Hepatocyte (in vitro differentiated cells): ENCODE measurements at places on chromosomes 11 and 22.

- H3K4me3 ChIP-seq: no peak overlapping the region
- no peaks in the 10 kb centered on the region for H3K36me3 ChIP-seq
- peaks cover 7% of the 10 kb centered on the region for H3K4me1 ChIP-seq
- no peak overlapping the region for H3K27ac ChIP-seq
- H3K27me3 ChIP-seq: no peaks in the 10 kb centered on the region
Measured at GRCh38 chr11:122743097-122743741, 87.7 kb downstream of the UBASH3B start.

- H3K27ac ChIP-seq: no peak overlapping the region
- no peak overlapping the region for H3K4me3 ChIP-seq
- H3K4me1 ChIP-seq: no peaks in the 10 kb centered on the region
- H3K27me3 ChIP-seq: no peaks in the 10 kb centered on the region
- no peaks in the 10 kb centered on the region for H3K36me3 ChIP-seq
Measured at GRCh38 chr11:3180869-3181268, 15.8 kb upstream of the OSBPL5 start.

DNA sequence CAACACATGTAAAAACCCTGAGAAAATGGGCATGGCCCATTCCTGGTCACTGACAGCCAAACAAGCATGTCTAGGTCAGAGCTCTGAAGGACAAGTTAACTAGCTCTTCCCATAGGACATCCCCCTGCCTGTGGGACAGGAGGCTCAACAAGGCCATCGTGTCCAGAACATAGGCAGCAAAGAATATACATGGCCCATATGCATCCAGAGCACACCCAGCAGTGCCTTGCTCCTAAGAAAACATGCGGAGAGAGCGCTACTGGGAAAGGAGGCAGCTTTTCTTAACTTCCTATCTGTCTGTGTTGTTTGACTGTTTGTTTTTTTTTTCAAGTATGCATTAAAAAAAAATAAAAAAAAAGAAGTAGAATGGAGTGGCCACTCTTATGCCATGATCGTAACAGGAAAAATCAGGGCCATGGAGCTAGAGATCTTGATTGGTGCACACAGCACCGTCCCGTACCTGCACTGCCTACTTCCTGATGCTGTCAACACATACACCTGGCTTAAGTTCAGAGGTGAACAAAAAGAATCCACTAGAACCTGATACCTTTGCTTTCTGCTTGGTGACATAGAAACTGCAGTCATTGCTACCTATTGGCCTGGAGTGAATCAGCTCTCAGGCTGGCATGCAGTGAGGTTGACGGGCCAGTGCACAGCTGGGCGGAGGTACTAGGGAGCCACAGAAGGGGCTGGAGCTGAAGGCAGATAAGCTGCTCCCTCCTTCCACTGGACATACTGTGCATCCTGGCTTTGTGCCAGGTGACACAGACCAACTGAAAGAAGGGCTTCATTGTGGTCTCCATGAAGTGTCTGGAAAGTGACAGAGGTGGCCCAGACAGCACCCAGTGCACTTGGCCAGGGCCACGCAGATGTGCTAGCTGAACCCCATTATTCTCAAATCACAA, 11.9 kb downstream of the UFD1 start:
- H3K36me3 ChIP-seq: no peaks in the 10 kb centered on the region
- no peaks in the 10 kb centered on the region for H3K4me1 ChIP-seq
- H3K27me3 ChIP-seq: no peaks in the 10 kb centered on the region
- no peak overlapping the region for H3K4me3 ChIP-seq
- DNase-seq: no peak
- no peak overlapping the region for H3K27ac ChIP-seq

DNA sequence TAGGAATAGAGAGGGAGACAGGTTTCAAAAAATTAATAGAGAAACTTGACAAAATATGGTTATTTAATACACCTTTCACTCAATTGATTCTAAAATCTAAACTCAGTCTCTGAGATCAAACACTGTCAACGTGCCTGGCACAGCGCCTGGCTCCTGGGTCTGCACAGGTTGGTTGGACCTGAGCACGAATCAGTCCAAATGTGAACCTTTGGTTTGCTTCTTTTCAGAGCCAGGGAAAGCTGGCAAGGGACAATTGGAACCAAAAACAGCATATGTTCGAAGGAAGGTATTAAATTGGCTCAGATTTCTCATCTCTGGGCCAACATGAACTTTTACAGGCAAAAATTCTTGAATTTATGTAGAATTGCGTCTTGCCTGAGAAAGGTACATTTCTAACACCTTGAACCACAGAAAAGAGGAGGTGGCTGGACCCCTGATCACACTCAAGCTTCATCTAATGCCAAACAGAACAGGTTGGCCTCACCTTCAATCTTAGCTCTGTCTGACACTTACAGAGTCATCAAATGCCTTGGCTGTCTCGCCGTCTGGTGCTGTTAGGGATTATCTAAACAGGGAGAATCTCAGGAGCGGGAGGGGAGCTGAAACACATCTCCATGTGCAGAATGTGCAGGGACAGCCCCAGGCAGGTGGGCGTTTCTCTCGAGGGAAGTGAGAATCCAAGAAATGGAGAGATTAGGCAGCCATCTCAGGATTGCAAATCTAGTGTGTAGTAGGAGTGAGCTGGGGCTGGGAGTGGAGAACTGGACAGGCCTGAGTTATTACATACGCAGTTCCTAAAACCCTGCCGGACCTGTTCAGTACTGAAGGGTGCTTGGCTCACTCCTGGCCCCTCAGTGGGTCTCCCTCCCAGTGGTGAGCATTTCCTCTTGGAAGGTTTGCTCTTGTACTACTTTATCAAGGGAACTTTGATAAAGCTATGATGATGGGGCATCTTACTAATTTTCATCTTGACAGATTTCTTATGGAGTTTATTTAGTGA, 442.2 kb upstream of the B3GAT1 start:
- H3K27me3 ChIP-seq: no peaks in the 10 kb centered on the region
- H3K4me1 ChIP-seq: no peaks in the 10 kb centered on the region
- no peaks in the 10 kb centered on the region for H3K36me3 ChIP-seq
- no peak for DNase-seq

DNA sequence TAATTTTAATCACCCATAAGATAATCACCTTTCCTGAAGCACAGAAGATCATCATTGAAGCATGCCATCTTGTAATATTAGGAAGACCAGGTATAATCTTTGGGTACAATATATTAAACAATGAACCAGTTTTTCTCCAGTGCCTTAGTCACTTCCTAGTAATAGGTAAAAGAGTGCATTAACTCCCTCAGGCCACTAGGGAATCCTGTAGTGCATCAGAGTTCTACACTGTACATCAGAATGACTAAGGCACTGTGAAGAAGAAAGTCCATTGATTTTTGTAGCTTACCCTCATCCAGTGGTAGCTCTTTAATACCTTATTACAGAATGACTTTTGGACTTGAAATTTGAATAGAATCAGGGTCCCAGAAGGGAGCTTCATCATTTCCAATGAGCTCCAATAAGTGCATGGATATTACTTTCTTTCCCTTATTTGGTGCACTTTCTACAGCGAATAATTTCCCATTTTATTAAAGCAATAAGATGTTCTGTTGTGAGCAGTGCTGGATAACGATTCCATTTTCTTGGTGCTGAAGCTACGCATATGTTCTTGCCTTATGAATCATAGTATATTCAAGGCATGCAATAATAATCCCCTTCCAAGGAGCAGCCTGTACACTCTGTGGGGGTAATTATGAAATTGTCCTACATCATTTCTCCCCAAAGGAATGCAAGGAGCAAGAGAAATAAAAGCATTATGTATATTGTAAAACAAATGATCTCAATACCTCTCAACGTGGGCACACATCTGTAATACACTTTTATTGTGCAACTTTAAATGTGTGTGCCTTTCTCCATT, 4.7 kb downstream of the C11orf87 start:
- no peak for DNase-seq
- H3K36me3 ChIP-seq: no peaks in the 10 kb centered on the region
- H3K4me3 ChIP-seq: no peak overlapping the region
- H3K27me3 ChIP-seq: peaks cover 58% of the 10 kb centered on the region
- H3K4me1 ChIP-seq: no peaks in the 10 kb centered on the region
- H3K27ac ChIP-seq: no peak overlapping the region

DNA sequence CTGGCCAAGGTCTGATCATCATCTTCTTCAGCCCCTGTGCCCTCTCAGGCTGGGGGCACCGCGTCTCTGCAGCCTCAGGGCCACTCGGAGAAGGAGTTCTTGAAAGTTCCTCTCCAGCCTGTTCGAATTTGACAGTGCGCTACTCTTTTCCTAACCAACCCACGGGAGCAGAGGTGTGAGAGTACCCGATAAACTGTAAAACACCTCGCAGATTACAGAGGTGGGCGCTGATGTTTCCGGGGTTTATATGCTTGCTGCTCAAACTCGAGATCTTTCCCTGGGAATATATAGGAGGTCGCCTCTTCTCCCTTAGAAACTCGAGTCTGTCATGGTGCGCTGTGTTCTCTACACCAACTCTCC, 515 bp downstream of the CTR9 start:
- H3K36me3 ChIP-seq: no peaks in the 10 kb centered on the region
- H3K27ac ChIP-seq: peak overlapping the region; percentile 96
- H3K27me3 ChIP-seq: no peaks in the 10 kb centered on the region
- peaks cover 8% of the 10 kb centered on the region for H3K4me1 ChIP-seq
- DNase-seq: peak; percentile 19
- H3K4me3 ChIP-seq: peak overlapping the region; percentile 79

DNA sequence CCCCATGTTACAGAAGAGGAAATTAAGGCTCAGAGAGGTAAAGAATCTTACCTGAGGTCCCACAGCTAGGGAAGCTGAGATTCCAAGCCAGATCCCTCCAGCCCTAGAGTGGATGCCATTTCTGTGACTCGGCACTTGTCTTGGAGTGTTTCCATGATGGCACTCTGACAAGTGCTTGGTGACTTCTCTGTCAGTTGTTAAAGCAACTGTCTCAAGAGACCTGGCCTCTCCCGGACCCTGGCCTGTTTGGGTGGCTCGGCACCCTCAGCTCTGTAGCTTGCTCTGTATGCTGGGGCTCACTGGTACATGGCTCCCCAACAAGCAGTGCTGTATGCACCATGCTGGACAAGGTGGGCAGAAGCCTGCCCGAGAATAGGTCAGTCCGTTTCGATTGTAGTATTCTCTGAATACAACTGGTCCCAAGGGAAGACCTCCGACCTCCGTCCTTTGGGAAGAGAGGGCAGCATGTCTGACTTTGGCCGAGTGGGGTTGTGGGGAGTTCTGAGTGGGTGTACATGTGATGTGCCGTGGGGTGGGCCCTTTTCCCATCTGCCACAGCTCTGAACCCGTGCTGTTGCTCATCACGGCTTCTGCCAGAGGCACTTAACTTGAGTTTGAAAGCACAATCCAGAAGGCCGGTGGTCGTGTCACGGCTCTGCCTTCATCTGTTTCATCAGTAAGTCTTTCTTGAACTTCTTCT, 12.4 kb downstream of the ACO2 start:
- no peaks in the 10 kb centered on the region for H3K27me3 ChIP-seq
- no peak for DNase-seq
- H3K27ac ChIP-seq: peak overlapping the region; percentile 78
- H3K4me1 ChIP-seq: peaks cover 25% of the 10 kb centered on the region

- peaks cover 10% of the 10 kb centered on the region for H3K4me1 ChIP-seq
- no peak overlapping the region for H3K4me3 ChIP-seq
- no peak overlapping the region for H3K27ac ChIP-seq
- no peak for DNase-seq
- no peaks in the 10 kb centered on the region for H3K36me3 ChIP-seq
Measured at GRCh38 chr11:79206951-79207350, 233.9 kb downstream of the TENM4 start.

- H3K36me3 ChIP-seq: no peaks in the 10 kb centered on the region
- H3K4me1 ChIP-seq: no peaks in the 10 kb centered on the region
- H3K4me3 ChIP-seq: no peak overlapping the region
- H3K27me3 ChIP-seq: no peaks in the 10 kb centered on the region
Measured at GRCh38 chr22:20464096-20464614, 26.5 kb upstream of the SCARF2 start.

- peaks cover 11% of the 10 kb centered on the region for H3K27me3 ChIP-seq
- no peak overlapping the region for H3K27ac ChIP-seq
- H3K4me1 ChIP-seq: no peaks in the 10 kb centered on the region
- no peaks in the 10 kb centered on the region for H3K36me3 ChIP-seq
- no peak for DNase-seq
Measured at GRCh38 chr11:119999220-119999619, 138.7 kb downstream of the TRIM29 start.
